Naive B cell (primary cell): ENCODE measurements at places on chromosomes 2 and 18. TPM values are rescaled to one million over a fixed set of nuclear protein-coding genes. Genes with fewer than 3 reads are reported as not detected.

DNA sequence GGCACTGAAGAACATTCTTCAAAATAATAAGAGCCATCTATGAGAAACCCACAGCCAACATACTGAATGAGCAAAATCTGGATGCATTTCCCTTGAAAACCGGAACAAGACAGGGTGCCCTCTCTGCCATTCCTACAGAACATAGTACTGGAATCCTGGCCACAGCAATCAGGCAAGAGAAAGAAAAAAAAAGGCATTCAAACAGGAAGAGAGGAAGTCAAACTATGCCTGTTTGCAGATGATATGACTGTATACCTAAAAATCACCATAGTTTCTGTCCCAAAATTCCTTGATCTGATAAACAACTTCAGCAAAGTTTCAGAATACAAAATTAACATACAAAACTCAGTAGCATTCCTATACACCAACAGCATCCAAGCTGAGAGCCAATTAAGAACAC lies 119.5 kb upstream of the PARD3B start:
- DNase-seq, result no peak

DNA sequence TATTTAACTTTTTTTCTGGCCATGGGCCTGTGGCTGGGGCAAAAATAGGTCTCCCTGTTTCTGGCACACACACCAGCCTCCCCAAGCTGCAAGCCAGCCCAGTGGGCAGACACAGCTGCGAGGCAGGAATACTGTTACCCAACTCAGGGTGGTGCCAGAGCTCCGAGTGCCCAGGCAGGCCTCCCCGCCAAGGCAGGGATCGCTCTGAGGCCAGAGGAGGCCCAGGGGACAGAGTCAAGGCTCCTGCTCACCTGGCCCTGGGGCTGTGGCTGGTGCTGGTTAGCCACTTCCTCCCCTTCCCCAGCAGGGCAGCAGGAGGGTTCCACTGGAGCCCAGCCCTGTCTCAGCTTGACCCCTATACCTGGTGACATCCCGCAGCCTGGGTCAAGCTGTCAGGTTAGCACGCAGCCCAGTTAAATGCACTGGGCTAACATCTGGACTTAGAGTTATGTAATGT lies 67.1 kb upstream of the EPAS1 start:
- no peak for DNase-seq

GRCh38 chr18:53603276-53603675 lies 621.2 kb downstream of the MBD2 start:
- DNase-seq, result no peak

Gene ZSCAN30
- 9.1 TPM for polyA plus RNA-seq

Gene SLC4A3
- polyA plus RNA-seq, result not detected

Gene FEZ2
- 6.0 TPM for polyA plus RNA-seq
